ENCODE measurements at places on chromosomes 1 and 21.

DNA sequence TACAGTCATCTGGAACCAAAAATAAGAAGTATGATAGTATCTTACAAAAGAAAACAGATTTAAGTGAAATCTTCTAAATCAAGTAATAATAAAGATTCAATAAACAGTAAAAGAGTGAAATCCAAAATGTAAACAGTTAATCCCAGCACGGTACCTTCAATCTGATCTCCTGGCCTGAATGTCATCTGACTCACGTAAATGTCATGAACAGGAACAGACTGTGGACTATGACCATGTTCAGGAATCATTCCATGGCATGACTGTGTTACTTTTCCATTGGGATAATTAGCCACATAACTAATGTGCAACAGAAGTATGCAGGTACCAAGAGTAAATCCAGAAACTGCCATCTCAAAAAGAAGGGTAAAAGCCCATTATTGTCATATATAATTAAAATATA is 18.0 kb downstream of the FRRS1 start:
- DNase-seq = no peak

- DNase-seq = no peak
Measured at GRCh38 chr1:36349839-36350238, 26.4 kb upstream of the EVA1B start.

GRCh38 chr1:86226204-86226603 is 69.6 kb upstream of the COL24A1 start:
- no peak for DNase-seq

- DNase-seq = no peak
Measured at GRCh38 chr1:86394416-86394815, 1.7 kb downstream of the ODF2L start.

- no peak for DNase-seq
Measured at GRCh38 chr1:66563941-66564630, 30.1 kb downstream of the SGIP1 start.

GRCh38 chr1:157245823-157246222 is 107.6 kb upstream of the ETV3 start:
- DNase-seq = no peak

- peak; percentile 53 for DNase-seq
Measured at GRCh38 chr1:248828845-248829244, 3.1 kb upstream of the SH3BP5L start.

DNA sequence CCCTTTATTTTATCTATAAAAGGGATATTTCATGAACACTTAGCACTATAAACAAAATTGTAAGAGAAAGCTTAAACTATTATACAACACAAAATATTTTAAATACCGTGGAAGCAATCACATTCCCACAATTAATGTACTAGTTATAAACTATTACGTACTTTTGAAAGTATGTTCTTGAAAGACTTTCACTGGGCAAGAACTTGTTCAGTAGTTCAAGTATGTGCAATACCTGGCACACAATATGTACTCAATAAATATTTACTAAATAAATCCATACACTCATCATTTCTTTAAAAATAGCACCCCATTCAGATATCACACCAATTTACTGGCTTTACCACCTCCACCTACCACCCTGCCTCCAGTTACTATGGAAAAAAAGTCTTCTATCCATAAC is 12.6 kb upstream of the FMO2 start:
- no peak for DNase-seq

GRCh38 chr1:199898654-199899053 is 128.9 kb upstream of the NR5A2 start:
- no peak for DNase-seq

- DNase-seq = no peak
Measured at GRCh38 chr1:110452330-110452729, 1.4 kb downstream of the PROK1 start.

DNA sequence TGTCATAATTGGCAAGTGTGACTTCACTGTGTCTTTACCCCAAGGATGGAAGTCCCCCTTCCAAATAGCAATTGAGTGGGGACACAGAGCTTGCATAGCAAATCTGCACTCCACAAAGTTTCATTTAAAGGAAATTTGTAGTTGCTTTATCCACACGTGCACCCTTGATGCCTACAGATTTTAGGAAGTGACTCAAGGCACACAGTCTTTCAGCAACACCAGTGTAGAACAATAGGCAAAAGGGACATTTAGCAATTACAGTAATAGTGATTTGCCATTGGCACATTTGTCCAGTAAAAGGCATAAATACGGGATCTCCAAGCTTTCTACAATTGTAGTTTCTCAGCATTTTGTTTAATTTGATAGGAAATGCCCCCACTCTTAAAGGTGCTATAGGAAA is 43.4 kb upstream of the KAZN start:
- no peak for DNase-seq

DNA sequence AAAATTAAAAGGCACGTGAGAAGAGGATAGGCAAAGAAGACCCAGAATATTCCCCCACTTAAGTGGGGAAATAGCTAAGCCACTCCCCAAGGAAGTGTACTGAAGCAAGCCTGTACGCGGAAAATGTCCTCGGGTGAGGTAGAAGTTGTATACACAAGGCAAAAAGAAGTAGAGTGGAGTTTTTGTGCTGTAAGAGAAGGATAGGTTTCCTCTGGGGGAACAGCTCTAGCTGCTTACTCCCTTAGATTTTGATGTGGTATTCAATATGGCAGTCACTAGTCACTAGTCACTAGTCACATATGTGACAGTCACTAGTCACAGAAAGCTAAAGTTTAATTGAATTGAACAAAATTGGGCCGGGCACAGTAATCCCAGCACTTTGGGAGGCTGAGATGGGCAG is 7.6 kb downstream of the TXNIP start:
- DNase-seq = no peak

DNA sequence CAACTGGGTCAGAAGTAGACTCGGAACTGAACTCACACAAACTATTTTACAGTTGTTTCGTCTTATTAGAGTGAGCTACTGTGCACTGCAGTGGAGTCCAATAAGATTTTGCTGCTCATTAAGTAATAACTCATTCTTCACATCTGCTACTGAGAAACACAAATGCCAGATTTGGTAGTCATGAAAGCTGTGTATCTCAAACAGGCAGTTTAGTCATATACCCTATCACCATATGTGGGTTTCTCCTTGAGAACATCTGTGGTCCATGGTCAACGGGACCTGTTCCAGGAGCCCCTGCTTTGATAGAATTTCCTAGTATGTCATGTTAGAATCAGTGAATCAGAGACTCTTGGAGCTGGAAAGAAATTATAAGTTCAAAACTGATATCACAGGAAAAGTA is 60.4 kb downstream of the ALG14 start:
- DNase-seq = no peak

DNA sequence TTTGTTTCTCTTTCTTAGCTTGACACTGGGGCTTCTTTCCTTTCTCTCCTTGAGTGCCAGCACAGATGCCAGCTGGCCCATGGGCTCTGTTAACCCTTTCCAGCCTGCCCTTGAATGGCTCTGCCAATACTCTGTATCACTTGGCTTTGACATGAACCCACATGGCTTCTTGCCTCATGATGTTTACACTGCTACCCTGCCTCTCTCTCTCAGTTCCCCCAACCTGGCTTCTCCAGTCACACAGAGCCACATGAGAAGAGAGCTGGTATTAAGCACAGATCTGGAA is 262.4 kb downstream of the OMA1 start:
- no peak for DNase-seq

- no peak for DNase-seq
Measured at GRCh38 chr1:62924983-62925790, 141.3 kb downstream of the ATG4C start.

DNA sequence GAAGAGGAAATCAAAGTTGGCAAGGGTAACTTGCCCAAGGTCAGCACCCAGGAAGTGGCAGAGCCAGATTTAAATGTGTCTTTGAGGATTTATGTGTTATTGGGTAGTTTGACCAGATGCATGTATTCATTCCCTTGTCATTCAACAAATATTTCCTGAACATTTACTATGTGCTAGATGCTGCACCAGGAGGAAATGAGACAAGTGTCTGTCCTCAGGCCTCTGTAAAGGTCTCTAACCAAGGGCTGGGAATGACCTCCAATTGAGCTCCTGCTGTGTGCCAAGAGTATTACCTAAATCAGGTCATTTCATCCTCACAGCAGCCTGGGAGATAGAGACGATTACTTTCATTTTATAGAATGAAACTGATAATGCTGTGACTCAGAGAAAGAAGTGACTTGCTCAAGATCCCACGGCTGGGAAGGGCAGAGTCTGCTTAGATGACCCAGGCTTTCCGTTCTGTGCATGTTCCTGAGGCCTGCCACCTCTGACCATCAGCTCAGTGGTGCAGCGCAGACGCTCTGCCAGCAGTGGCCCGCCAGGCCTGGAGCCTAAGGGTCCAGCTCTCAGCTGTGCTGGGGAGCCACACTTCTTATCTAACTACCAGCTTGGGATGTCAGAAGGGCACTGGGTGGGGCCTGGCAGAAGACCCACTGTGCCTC is 3.5 kb upstream of the TTC22 start:
- no peak for DNase-seq

GRCh38 chr1:241356519-241357365 is at the start of gene RGS7:
Gene RGS7 (minus strand): TSS chr1:241357205.
- peak; percentile 97 for DNase-seq

DNA sequence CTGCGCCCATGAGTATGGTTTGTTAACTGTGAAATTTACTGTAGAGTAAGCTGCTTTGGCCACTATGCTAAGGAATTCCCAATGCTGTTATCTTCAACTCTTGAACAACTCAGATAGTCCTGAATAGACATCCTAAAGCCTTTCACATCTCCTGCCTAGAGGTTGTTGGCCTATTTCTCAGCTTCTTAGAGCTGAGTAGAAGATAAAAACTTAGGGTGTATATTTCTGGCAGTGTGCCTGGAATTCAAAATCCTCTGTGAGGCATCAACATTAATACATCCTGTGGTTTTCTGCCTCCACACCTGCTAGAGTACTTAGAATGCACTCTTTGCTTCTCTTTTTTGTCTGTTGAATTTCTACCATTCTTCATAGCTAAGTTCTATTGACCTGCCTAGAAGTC is 45.8 kb upstream of the RC3H1 start:
- no peak for DNase-seq

- peak; percentile 80 for DNase-seq
Measured at GRCh38 chr1:226626577-226626956, 78.0 kb downstream of the STUM start.

- no peak for DNase-seq
Measured at GRCh38 chr1:221494670-221495069, 247.2 kb downstream of the DUSP10 start.

- no peak for DNase-seq
Measured at GRCh38 chr1:43781574-43781973, 74.2 kb downstream of the ST3GAL3 start.

- DNase-seq = no peak
Measured at GRCh38 chr1:183806675-183807074, 1.8 kb downstream of the RGL1 start.

GRCh38 chr21:15319727-15320126 is 254.9 kb upstream of the NRIP1 start:
- DNase-seq = no peak

DNA sequence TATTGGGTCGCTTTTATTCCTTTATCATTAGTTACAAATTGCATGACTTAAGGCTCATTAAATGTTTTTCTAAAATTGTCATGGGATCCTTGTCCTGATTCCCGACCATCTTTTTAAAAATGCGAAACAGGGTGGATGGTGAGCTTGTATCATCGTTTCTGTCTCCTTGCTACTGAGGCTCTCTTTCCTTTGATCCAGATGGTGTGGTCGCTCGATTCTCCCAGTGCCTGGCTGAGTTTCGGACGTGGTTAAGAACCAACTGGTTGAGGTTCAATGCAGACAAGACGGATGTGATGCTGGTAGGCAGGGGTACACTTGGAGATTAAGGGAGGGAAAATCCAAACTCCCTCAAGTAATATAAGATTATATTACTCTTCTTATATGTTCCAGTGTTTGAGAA is 1.2 kb downstream of the MIER1 start:
- DNase-seq = peak; percentile 27

DNA sequence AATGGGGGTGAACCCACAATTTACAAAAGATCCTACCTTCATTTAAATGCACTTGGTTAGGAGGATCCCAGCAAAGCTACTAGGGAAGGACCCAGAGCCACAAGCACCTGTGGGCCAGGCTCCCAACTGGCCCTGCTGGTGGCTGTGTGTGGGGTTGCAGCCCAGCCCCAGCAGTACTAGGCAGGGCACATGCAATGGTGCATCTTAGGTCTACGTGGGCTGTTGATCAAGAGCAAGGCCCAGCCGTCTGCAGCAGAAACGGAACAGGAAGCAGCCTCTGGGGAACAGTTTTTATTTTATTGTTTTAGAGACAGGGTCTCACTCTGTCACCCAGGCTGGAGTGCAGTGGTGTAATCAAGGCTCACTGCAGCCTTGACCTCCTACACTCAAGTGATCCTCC is 134.1 kb upstream of the RAB4A start:
- no peak for DNase-seq

DNA sequence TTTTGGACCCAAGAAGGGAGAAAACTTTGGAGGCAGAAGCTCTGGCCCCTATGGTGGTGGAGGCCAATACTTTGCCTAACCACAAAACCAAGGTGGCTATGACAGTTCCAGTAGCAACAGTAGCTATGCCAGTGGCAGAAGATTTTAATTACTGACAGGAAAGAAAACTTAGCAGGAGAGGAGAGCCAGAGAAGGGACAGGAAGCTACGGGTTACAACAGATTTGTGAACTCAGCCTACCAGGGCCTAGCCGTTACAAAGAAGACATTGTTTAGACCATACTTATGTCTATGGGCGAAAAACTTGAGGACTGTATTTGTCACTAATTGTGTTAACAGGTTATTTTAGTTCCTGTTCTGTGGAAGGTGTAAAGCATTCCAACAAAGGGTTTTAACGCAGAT is 10.4 kb upstream of the ACOT11 start:
- no peak for DNase-seq
